ENCODE measurements at places on chromosomes 5 and 9.

GRCh38 chr9:118882684-118883083 is 486.6 kb downstream of the BRINP1 start:
- no peak for DNase-seq

- DNase-seq: no peak
Observed at GRCh38 chr9:128231638-128232527, 28.7 kb downstream of the DNM1 start.

GRCh38 chr9:91034521-91034920 is 232.9 kb downstream of the SYK start:
- no peak for DNase-seq

- no peak for DNase-seq
Observed at GRCh38 chr5:10982626-10983025, 221.6 kb upstream of the DAP start.

- DNase-seq: no peak
Observed at GRCh38 chr5:86570427-86571083, 47.2 kb upstream of the COX7C start.

- no peak for DNase-seq
Observed at GRCh38 chr5:120093178-120093577, 370.9 kb upstream of the PRR16 start.

- DNase-seq: no peak
Observed at GRCh38 chr9:84710701-84711397, 41.3 kb downstream of the NTRK2 start.

GRCh38 chr5:165616490-165617405 is 2111.3 kb downstream of the MAT2B start:
- DNase-seq: peak; percentile 99

DNA sequence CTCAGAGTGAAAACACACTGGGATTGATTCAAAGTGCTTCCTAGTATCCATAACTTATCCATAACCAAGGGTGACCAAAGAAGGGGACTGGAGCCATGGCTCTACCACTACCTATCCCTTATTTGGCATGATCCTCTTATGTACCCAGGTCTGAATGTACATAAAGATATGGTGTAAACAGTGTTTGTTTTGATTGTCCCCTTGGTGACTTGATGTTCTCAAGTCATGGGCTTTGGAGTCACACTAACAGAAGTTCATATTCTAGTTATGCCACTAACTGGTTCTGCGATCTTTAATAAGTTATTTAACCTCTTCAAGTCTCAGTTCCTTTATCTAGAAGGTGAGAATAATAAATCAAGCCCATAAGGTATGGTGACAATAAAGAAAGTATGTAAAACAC is 283.4 kb upstream of the PTGER4 start:
- no peak for DNase-seq

DNA sequence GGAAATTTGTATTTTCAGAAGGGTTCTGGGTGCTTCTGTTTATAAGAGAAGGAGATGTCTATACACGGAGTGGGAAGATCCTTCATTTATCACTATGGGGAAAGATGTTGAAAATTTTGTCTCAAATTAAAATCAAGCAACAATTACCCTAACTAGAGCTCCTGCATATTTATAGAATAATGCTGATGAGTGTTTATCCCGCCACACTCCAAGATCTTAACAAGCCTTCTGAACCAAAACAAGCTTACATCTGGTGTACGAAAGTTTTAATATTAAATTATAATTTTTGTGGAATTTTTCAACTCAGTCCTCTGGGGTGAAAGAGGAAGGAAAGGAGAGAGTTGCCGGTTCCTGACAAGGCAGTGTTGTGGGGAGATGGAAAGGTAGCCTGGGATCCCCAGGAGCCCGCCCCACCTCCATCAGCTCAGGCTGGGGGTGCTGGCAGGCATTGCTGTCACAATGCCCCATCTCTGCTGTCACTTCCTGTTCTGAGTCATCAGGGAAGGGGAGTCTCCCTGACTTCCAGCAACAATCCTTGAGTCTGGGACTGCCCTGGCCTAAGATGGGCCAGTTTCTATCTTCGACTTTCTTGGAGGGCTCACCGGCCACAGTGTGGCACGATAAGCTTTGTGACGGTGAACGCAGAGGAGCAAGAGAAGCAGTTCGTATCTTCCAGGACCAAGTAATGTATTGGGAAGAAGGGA is 64.5 kb downstream of the ERAP1 start:
- no peak for DNase-seq

GRCh38 chr5:35869685-35870277 is 13.1 kb downstream of the IL7R start:
- no peak for DNase-seq
